ENCODE measurements at places on chromosomes 12 and 14.

DNA sequence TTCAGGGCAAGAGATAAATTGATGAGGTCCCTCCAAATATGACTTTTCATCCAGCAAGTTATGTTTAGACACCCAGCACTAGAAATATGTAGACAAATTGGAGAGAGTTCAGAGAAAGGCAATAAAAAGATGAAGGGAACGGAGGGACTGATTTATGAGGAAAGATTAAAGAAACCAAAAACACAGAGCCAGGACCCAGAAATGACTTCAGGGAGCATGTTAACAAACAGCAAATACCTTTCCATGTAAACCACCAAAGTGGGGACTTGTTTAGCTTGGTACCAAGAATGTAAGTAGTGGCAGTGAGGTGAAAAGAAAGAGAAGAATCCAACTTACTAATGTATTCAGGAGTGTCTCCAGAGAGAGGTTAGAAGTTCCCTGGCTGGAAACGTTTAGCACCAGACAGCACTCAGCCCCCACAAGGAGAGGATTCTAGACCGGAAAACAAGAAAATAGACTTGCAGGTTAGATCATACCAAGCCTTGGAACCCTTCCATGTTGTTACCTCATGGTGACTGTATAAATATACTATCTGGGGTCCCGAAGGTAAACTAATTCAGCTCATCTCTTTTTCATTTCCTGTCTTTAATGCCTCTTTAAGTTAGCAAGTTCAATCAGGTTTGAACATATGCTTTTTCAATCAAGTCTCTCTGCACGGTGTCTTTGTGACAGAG, 79.2 kb downstream of the TBC1D30 start:
- no peak for DNase-seq

DNA sequence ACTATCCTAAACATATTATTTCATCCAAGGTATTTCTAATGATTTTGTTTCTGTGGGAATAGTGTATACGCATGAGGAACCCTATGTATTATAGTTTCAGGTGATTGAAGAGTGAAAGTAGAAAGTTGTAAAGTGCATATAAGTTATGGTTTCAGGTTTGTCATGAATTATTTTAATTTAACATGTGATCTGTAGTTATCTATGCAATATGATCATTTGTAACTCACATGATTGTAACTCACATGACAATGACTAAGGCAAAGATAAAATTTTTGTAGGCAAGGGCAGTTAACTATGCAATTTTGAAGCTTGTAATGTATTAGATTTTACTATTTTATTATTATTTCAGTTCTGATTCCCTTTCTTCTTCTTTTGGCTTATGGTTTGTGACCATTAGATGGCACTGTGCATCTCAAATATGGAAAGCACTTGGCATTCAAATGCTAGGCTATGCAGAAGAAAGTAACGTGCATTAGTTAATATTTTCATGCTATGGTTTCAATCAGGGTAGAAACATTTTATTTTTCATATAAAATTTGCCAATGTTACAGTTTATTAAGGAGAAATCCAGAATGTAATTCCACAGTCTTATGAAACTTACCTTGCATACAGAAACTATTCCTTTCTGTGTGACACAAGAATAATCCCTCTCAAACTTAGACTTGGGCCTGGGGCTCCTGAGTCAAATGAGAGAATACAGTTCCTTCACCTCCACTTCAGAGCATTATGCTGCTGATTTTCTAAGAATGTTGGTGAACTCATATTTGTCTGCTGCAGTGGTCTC, 15.8 kb upstream of the TMEM30B start:
- no peak for DNase-seq

GRCh38 chr14:105918496-105919262, 392.3 kb downstream of the TMEM121 start:
- DNase-seq = no peak

GRCh38 chr14:63713058-63713457, 14.8 kb downstream of the SGPP1 start:
- DNase-seq = no peak

- DNase-seq = no peak
Observed at GRCh38 chr12:11624116-11624515, 25.4 kb upstream of the ETV6 start.

- no peak for DNase-seq
Observed at GRCh38 chr14:39145266-39145966, 24.7 kb downstream of the TRAPPC6B start.

All from anterior cingulate cortex (tissue), 58 donors.